ENCODE measurements at places on chromosomes 11 and 22.

DNA sequence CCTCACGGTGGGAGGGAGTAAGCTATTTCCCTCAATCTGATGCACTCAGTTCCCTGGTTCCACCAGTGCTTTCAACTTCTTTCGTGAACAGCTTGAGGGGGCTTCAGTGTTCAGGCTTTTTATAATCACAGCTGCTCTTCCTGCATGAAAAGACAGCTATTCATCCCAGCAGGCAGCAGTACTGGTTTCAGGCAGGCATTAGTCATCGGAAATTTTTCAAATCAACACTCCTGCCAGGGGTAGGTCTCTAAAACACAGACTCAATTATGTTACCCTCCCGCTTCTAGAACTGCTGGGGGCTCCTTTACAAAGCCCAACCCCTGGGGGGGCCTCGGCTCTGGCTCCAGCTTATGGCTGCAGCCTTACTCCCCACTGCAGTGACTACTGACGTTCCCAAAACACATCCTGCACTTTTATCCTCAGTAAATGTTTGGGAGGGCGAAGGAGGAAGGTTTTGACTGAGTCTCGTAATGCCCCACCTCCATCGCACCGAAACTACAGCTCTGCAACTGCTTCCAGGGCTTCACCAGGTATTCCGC lies 5.8 kb downstream of the POLDIP3 start:
- peak; percentile 53 for DNase-seq

- no peak for DNase-seq
These were observed 49.0 kb upstream of the GCAT start for GRCh38 chr22:37758694-37759093.

GRCh38 chr11:8747173-8747572 lies 64.6 kb downstream of the RPL27A start:
- no peak for DNase-seq

DNA sequence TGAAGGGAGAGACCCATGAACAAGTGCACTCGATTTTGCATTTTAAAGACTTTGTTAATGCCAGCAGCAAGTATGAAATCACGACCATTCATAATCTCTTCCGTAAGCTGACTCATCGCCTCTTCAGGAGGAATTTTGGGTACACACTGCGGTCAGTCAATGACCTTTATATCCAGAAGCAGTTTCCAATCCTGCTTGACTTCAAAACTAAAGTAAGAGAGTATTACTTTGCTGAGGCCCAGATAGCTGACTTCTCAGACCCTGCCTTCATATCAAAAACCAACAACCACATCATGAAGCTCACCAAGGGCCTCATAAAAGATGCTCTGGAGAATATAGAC lies 5.9 kb downstream of the SERPIND1 start:
- DNase-seq = peak; percentile 49

- DNase-seq = peak; percentile 78
These were observed 22.2 kb upstream of the UBASH3B start for GRCh38 chr11:122633219-122633829.

GRCh38 chr22:46649141-46650077 lies 29.2 kb downstream of the GRAMD4 start:
- DNase-seq = no peak

DNA sequence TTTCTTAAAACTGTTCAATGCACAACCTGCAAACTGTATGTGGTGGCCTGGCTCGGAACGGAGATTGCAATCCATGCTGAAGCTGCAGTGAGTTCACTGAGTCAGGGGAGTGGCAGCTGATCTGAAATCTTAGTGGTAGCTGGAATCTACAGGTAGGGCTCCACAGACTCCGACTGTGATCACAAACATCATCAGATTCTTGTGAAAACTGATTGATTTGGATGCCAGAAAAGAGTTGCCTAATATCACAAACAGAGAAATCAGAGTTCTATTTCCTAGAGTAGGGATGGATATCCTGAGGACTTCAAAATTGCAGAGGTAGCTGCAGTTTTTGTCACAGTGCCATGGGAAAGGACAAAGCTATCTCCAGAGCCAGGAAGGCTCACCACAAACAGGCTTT lies 57.5 kb upstream of the SC5D start:
- no peak for DNase-seq

DNA sequence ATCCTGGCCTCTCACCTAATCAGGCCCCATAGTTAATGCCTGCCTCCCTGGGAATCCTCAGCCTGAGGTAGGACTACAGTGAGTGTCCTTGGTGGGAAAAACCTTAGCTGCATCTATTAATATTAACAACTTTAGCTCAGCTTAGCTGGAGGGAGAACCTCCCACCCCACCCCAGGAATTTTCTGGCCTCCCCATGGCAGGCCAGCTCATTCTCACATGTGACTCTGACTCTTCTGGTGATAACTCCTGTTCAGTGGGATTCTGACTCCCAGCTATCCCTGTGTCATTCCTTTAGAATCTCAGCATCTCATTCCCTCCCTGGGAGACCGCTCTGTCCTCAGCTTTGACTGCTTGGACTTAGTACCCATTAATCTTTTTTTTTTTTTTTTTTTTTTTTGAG lies 14.5 kb downstream of the ART5 start:
- DNase-seq = peak; percentile 74

- DNase-seq = peak; percentile 53
These were observed 7.3 kb downstream of the KCNJ1 start for GRCh38 chr11:128859563-128860441.

DNA sequence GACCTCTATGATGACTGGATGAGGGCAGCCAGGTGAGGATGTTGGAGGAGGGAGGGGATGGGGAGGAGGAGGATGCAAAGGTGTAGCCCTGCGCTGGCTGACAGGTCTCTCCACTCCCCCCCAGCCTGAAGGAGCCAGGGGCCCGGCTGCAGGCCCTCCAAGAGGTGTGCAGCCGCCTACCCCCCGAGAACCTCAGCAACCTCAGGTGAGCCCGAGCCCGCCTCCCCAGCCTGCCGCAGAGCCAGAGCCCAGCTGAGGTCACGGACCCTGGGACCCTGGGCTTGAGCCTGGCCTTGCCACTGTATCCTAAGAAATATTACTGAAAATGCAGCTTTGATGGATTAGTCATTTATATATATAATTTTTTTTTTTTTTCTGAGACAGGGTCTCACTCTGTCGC lies 7.8 kb downstream of the SH3BP1 start:
- no peak for DNase-seq

GRCh38 chr11:126284829-126285228 lies 1.9 kb downstream of the TIRAP start:
- peak; percentile 94 for DNase-seq

DNA sequence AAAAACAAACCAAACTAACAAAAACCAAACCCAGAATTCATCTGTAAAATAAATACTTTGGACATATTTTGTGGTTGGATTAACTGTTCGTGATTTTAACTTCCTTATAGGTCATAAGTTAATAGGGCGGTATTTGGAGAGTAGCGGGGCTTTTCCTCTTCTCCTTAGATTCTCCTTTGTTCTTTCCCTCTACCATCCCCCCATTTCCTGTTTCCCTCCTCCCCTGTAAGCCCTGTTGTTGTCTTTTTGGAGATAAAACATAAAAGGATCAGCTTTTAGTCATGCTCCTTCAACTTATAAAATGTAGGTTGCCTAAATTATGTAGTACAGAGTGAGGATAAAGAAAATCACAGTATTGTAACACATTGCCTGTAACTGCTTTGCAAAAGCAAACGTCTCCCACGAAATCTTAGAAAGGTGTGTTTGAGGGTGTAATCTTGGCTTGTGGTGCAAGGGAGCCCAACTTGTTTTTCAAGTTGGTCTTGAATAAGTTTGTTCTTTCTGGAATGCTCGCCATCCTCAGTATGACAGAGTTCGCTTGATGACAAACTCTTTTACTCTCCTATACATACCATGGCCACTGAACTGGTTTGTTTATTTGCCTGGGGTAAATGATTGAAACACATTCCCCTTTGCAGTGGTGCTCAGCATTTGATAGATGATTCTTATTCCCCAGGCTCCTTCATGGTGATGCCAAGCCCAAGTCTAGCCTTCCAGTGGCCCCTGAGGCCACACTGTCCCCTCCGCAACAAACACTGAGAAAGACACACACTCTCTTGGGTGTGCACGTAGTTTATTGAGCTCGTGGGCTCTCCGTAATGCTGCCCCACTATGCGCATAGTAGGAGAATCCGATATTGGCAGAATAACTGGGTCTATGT lies 49.4 kb downstream of the TEAD1 start:
- peak; percentile 15 for DNase-seq

- DNase-seq = no peak
These were observed 10.0 kb upstream of the JAML start for GRCh38 chr11:118234833-118235232.

- DNase-seq = peak; percentile 58
These were observed 415.9 kb downstream of the ETS1 start for GRCh38 chr11:128171506-128171905.

- no peak for DNase-seq
These were observed 13.5 kb downstream of the SREBF2 start for GRCh38 chr22:41846268-41846987.

DNA sequence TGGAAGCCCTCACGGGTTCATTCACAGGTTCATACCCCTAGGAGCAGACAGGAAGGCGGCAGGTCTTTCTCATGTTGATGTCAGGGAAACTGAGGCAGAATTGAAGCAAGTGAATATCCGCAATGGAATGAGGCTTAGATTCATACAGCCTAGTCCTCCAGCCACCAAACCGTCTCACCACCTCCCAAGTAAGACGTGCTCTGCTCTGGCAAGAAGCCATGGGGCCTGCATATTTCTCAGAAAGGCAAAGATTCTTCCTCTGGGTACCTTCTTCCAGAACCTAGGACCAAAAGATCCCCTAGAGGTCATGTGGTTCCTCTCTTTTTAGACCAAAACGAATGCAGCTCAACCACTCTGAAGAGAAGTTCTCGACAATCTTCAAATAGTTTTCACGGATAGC lies 1.7 kb downstream of the AP1B1 start:
- no peak for DNase-seq

GRCh38 chr11:45518833-45519535 lies 146.4 kb downstream of the CHST1 start:
- no peak for DNase-seq

GRCh38 chr11:64303109-64304031 lies 2.0 kb upstream of the ESRRA start:
- no peak for DNase-seq

DNA sequence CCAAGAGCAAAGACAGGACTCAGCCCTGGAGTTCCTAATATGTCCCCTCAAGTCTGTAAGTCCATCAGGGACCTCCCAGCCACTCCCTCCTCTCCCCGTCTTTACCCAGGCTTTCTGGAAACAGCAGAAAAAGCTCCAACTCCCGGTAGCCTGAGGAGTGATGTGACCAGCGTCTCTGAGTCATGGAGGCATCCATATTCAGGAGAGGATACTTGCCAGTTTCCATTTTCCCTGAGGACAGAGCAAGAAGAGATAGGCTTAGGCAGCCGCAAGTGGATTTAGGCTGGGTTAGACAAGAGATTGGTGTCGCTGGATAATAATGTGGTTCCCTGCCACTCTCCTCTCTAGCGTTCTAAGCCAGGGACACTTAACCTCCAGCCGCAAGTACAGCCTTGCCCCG lies 206.6 kb downstream of the GRIK4 start:
- DNase-seq = no peak

DNA sequence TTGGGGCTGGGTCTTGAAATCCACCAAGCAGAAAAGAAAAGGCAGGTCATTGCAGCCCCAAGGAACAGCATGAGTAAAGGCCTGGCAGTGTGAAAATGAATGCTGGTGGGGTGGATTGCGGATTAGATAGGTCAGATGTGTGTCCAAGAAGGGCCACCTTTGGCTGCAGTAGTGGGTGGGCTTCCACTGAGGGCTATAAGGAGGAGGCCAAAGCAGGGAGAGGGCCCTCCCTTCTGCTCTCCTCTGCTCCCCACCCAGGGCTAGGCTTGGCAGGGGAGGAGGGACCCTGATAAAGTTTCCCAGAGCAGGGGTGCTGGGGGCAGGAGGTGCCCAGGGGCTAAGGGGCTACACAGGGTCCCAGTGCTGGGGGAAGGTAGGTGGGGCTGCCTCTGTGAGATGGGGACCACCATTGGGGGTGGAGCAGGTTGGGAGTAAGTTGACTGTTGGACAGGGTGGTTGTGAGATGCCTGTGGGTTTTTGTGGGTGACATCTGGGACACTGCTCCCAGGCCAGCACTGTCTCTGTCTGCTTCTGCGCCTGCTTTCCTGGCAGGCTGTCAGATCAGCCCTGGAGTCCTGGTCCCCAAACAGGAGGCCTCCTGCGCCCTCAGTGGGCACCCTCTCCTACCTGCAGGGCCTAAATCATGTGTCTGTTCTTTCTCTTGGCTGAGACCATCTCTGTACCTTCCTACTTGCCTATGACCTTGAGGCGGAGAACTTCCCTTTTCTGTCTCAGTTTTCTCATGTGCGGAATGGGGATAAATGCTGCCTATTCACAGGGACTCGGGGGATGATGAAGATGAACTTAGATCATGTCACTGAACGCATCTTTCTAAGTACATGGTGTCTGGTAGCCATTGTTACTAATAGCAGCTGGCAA lies 1.9 kb downstream of the CAPN5 start:
- no peak for DNase-seq

GRCh38 chr11:117829369-117829725 lies 4.8 kb upstream of the FXYD2 start:
- no peak for DNase-seq

- peak; percentile 60 for DNase-seq
These were observed 23.8 kb upstream of the IGSF22 start for GRCh38 chr11:18749681-18750319.

DNA sequence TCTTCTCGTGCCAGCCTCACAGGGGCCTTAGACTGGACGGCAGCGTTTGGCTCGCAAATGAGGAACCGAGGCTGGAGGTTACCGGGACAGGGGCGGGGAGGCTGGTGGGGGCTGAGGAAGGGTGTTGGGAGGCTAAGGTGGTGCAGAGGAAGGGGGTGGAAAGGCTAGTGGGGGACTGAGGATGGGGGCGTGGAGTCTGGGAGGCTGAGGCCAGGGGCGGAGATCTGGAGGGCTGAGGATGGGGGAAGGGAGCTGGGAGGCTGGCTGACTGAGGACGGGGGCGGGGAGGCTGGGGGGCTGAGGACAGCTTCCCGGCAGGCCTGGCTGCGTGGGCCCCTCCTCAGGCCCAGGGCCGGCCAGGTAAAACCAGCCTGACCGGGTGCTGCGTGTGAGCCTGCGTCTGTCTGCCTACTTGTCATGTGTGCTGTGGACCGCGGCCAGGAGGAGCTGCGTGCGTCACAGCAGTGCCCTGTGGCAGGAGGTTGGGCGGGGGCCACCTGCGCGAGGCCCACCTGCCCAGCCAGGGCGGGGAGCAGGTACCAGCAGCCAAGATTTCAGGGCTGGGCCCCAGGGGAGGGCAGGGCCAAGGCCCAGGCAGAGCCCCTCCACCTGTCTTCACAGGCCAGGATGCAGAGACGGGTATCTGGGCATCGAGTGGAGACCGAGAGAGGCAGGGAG lies 9.4 kb upstream of the PIM3 start:
- DNase-seq = peak; percentile 51

DNA sequence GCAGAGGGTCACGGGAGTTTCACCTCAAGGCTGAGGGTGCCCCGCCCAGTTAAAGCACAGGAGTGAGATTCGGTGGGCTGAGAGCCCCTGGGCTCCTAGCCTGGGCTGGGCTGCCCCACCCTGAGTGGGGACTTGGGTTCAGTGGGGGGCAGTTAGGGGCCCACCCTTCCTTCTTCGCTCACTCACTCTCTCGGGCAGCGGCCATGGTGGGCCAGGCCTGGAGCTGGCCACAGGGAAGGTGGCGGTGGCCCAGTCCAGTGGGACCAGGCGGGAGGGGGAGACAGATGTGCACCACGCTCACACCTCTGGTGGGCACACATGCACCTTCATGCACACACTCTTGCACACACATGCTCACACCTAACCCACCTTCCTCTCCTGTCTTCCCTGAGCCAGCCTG lies 6.1 kb downstream of the FLRT1 start:
- no peak for DNase-seq

GRCh38 chr11:93039531-93040240 lies 70.2 kb downstream of the MTNR1B start:
- DNase-seq = peak; percentile 51

Data from fibroblast of the aortic adventitia (primary cell).